ENCODE measurements at places on chromosomes 1 and 21. TPM values are rescaled to one million over a fixed set of nuclear protein-coding genes. Genes with fewer than 3 reads are reported as not detected.

Gene GBP3
- polyA plus RNA-seq, result 2.9 TPM

Gene ITLN2
- polyA plus RNA-seq, result not detected

Gene DEPDC1
- 0.29 TPM for polyA plus RNA-seq

Gene AKNAD1
- polyA plus RNA-seq, result not detected

Gene CXADR
- not detected for polyA plus RNA-seq

Gene ALG14
- polyA plus RNA-seq, result 3.5 TPM

Gene ASPM
- polyA plus RNA-seq, result 0.04 TPM

Gene RABIF
- 19.8 TPM for polyA plus RNA-seq

Gene PRAMEF13
- polyA plus RNA-seq, result not detected

Gene BOLA1
- 29.1 TPM for polyA plus RNA-seq

Gene TCHH
- polyA plus RNA-seq, result not detected

Gene LCE3D
- polyA plus RNA-seq, result not detected

Gene PROX1
- polyA plus RNA-seq, result 0.89 TPM

Gene FNDC10
- not detected for polyA plus RNA-seq

Data from IgD-negative memory B cell (primary cell).